Skin of body (tissue), 3 donors: ENCODE measurements at places on chromosomes 13 and 19.
A peak's percentile ranks its signal among the peaks of the same experiment; 100 is the strongest.

DNA sequence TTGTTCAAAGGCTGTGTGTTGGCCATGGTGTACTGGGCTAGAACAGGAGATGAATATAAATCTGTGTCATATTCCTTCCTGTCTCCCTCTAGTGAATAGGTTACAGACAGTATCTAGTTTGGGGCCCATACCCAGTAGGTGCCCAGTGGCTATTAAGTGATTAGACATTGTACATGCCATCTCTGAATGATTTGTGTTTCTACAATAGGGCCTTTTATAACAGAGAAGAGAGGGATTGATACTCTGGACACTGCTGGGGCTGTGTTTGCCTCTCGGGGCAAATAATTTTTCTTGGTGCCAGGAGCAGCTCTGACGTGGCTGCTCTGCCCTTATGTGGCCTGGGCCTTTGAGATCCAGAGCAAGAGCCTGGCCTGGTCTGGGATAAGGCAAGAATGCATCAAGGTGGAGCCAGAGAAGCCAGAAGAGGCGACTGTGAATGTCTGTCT lies 403.1 kb downstream of the SPRY2 start:
- no peak for DNase-seq

- no peak for DNase-seq
These were observed 41.7 kb upstream of the ZNF91 start for GRCh38 chr19:23436944-23437343.

GRCh38 chr13:27034678-27035111 lies 136.9 kb downstream of the USP12 start:
- no peak for DNase-seq

DNA sequence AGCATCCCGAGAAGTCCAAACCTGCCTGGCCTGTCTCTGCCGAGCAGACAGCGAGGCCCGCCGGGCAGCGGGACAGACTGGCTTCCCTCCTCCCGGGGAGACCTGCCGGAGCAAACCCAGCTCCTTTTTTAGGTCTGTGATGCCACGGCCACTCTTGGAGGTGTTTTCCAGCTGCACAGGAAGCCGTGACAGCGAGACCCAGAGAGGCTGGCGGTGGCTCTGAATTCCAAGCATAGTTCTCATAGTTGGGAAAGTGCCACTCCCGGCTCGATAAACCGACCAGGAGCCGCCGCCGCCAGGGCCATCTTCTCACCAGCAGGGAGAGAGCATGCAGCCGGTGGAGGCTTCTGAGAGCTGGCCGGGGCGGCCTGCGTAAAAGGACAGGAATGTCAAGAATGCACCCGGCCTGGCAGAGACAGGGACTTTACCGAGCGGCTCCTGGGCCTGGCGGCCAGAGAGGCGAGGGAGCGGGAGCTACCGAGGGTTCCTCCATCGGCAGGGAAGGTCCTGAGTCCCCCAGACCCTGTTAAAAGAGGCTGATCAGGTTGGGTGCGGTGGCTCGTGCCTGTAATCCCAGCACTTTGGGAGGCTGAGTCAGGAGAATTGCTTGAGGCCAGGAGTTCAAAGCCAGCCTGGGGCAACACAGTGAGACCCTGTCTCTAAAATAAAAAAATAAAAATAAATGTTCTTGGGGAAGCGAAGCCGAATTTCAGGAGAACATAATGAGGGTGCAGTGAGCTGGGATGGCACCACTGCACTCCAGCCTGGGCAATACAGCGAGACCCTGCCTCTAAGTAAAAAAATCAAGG lies 64.9 kb downstream of the GADD45B start:
- DNase-seq, result peak; percentile 65

DNA sequence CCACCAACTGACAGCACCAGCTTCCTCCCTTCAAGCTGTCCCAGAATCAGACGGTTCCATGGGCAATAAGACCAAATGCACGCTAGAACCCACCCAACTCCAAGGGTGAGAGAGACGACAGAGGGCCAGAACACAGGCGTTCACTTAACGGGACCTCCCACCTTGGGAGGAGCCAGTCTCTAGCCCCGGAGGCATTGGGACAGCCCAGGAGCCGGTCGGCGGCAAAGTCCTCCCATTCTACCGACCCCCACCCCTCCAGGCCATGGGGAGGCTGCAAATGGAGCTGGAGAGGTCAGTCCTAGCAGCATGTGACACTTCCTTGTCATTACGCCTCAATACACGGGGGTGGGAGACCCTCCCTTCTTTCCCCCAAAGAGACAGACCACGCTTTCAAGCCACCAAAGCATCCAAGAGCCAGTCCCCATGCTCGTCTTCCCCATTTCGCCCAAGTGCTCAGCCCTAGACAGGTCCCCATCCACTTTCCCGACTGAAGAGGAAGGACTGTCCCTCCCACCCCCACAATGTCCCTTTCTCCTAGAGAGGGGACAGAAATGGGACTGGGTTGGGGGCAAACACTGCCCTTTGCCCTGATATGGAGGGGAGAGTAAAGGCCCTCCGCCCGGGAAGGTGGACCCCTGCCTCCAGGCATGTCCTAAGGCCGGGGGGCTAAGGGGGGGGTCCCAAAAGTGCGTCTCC lies 964 bp downstream of the KHSRP start:
- DNase-seq, result no peak

DNA sequence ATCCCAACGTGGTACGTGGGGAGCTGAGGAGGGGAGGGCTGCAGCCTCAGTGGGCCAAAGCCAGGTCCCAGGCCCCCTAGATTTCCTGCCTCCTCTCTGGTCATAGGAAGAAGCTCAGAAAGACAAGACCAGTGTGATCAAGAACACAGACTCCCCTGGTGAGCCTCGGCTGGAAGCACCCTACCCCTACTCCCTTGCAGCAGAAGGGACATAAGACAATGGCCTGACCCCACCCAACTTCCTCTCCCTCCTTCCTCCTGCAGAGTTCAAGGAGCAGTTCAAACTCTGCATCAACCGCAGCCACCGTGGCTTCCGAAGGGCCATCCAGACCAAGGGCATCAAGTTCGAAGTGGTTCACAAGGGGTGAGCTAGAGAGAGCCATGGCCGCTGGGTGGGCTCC lies 11.5 kb downstream of the PODNL1 start:
- DNase-seq, result no peak

DNA sequence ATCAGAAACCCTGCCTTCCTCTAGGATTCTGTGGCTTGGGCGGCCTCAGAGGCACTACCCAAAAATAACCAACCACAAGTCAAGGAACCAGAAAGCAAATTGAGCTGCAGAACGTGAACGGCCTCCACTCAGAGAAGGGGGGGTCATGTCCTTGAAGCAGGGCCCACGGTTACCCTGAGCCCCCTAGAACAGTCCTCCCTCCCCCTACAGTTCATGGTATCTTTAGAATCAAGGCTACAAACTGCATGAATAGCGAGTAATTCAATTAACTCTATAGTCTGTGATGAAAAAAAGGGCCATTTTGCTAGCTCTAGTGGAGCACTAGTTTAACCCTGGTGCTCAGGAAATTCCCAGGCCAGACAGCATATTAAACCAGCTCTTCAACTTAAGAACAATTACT lies 79.0 kb upstream of the ZNF507 start:
- DNase-seq, result no peak

DNA sequence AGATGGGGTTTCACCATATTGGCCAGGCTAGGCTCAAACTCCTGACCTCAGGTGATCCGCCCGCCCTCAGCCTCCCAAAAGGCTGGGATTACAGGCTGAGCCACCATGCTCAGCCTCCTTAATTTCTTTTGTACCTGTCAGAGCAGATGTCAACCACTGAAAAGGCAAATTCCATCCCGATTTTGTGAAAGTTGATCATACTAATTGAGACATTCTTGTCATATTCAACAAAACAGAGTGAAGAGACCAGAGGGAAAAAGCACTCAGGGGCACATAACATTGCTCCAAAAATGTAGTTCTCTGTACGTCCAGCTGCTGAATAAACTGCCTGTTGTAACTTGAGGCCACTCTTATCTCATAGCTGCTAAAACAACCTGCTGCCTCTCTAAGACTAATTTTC lies 27.4 kb upstream of the PSPC1 start:
- DNase-seq, result no peak

DNA sequence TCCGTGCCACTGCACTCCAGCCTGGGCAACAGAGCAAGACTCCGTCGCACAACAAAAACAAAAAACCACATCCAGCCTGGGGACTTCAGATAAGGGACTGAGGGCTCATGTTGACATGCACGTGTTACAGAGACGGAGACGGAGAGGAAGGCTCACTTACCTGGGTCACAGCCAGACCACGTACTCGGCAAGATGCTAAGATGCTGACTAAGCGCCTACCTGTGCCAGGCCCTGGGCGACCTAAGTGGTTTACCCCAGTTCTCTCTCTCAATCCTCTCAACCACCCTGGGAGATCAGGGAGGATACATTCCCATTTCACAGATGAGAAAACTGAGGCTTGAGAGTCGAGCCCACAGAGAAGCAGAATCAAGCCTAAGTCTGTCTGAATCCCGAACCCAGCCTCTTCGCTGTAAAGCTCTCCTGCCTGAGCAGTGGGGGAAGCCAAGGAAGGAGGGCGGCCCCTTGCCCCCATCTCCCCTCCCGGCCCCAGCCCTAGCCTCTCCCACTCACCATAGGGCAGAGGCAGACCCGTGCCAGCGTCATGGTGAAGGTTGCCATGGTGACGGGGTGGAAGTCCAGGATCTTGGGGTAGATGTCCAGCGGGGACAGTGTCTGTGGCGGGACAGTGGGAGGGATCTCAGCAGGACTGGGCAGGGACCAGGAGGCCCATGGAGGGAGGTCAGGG lies 13.5 kb downstream of the ERCC2 start:
- DNase-seq, result no peak

GRCh38 chr13:93086329-93086728 lies 140.3 kb upstream of the GPC6 start:
- DNase-seq, result no peak

DNA sequence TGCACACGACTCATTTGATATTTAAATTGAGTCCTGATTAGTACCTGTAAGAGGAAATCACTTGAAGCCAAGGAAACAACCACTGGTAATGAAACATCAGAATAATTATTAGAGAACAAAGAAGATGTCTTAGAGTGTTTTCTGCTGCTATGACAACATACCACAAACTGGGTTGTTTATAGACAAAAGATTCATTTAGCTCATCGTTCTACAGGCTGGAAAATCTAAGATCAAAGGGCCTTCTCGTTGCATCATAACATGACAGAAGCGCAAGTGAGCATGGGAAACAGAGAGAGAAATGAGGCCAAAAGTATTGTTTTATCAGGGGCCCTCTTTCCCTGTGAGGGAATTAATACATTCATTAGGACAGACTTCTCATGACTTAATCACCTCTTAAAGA lies 1024.0 kb upstream of the PCDH9 start:
- no peak for DNase-seq

GRCh38 chr19:344625-345319 lies at the start of gene MIER2:
Gene MIER2, minus strand, starts transcription at chr19:344796. Its CDS starts 14 bp downstream, at chr19:344782.
- peak; percentile 34 for DNase-seq

- no peak for DNase-seq
These were observed 11.5 kb downstream of the BEST2 start for GRCh38 chr19:12763100-12763499.

DNA sequence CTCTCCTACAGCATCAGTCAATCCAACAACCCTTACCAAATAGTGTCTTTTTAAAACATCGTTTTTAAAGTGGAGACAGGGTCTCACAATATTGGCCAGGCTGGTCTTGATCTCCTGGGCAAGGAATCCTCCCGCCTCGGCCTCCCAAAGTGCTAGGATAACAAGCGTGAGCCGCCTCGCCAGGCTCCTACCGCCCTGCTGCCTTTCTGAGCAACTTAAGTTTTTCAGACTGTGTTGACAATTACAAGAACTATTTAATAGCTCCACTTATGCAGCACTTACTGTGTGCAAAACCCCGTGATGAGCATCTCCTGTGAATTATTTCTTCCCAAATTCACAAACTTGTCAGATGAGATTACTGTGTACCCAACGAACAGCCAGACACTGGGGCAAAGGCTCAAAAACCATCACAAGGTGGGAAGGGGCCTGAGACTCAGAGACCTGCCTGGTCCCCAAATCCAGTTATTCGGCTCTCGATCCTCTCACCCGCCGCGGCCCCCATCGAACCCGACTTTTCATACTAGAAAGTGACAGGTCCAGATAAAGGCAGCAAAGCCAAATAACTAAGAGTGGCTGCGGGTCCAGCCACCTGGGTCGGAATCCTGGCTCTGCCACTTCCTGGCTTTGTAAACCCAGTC lies 581 bp downstream of the RPL18 start:
- DNase-seq, result no peak

GRCh38 chr13:41621716-41622431 lies 164.5 kb downstream of the RGCC start:
- no peak for DNase-seq

GRCh38 chr13:114288157-114288591 lies 6.8 kb downstream of the UPF3A start:
- no peak for DNase-seq

GRCh38 chr19:36408101-36408500 lies 10.3 kb downstream of the ZFP82 start:
- DNase-seq, result no peak

- no peak for DNase-seq
These were observed 617 bp downstream of the SKA3 start for GRCh38 chr13:21175656-21176214.

DNA sequence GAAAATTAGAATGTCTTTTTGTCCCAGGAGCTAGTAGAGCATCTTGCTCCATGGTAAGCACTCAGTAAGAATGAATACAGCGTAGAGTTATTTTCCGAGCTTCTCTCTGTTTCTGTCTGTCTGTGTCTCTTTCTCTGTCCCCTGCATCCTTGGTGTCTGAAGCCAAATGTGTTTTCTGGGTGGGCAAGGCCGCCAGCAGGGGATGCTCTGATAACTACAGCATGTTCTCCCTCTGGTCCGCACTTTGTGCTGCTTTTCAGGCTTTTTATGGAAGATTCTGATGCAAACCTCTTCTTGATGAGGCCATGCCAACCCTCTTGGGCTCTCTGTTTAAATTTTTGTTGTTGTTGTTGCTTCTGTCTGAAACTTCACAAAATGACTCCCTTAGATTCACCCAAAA lies 142.8 kb upstream of the UBL3 start:
- no peak for DNase-seq

DNA sequence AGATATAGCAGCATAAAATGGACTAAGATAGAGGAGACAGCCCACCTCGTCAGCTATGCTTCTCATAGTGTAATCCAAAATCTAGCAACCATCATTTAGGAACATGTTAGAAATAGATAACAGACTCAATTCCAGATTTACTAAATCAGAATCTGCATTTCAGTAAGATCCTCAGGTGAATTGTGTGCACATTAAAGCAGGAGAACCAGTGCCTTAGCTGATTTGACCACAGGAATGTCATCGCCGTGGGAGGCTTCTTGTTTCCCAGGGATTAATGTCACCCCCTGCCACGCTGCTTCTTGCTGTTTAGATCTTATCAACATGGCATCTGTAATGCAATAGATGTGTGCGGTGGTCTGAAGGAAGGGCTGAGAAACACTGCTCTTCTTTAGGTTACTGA lies 84.0 kb downstream of the GPC5 start:
- no peak for DNase-seq

- no peak for DNase-seq
These were observed 5.3 kb downstream of the SIX5 start for GRCh38 chr19:45763691-45764294.

- DNase-seq, result no peak
These were observed 53.5 kb upstream of the OLFM4 start for GRCh38 chr13:52975161-52975560.

DNA sequence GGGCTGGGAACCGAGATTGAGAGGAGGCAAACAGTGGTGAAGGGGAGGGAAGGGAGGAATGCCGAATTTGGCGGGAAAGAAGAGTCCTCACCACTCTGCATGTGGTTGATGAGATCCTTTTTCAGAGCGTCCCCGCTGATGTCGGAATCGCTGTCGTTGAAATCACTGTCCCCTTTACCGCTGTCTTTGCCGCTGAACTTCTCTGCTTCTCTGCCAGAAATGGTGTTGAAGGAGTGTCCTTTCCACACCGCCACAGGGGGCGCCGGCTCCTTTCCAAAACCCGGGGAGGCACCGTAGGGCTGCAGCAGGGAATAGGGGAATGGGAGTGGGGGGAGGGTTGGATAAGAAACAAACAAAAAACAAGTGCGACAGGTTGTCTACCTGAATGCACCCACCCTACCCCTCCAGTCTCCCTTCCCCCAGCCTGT lies 3.1 kb downstream of the PCDH8 start:
- no peak for DNase-seq
